ENCODE measurements at places on chromosomes 4 and X.

- DNase-seq = no peak
Measured at GRCh38 chr4:169438057-169438480, 167.3 kb upstream of the SH3RF1 start.

- no peak for DNase-seq
Measured at GRCh38 chr4:913280-913618, 18.9 kb downstream of the GAK start.

DNA sequence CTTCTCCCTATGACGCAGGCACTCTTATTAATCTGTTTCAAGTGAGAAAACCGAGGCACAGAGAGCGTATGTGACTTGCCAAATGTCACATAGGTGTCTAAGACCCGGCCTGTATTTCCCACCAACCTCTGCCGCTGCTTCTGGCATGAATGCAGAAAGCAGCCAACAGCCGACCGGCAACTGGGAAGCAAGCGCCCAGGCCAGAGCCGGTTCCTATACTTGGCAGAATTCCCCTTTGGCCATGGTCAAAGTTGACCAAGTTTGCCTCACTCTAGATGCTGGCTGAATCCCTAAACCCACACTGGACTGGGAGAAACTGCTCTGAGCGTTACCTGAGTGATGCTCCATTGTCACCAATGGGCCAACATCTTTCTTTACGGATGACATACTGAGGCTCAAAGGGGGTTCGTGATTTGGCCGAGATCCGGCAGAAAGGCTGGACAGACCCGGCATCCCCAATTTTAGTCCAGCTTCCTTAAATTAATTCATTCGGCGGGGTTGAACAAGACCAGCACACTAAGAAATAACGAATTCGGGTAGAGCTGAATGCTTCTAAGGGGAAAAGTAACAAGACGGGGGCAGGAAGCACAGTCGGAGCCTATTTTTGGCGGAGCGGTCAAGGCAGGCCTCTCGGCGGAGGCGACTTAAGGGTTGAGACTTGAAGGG lies 11.2 kb downstream of the MSX1 start:
- DNase-seq = no peak

DNA sequence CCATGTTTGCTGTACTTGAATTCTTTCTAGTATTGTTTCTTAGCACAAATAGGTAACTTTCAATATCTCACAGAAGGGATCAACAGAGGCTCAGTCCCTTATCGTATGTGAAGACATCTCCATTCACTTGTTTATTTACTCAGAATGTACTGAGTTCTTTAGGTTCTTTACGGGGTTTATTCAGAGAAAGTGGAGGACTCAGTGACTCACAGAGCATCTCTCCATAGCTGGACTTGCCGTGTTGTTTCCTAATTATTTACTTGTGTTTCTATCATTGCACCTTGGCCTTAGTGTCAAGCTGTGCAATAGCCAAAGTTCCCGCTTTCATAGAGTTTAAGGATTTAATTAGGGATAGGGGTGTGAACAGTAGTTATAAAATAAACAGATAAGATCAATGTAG lies 57.1 kb downstream of the RHOH start:
- no peak for DNase-seq

GRCh38 chrX:72031634-72032033 lies 100.1 kb downstream of the RTL5 start:
- no peak for DNase-seq
